HFF-Myc (cell line): ENCODE measurements at places on chromosomes 3 and 15.

GRCh38 chr3:171389491-171389890, 70.7 kb downstream of the TNIK start:
- no peak for DNase-seq

DNA sequence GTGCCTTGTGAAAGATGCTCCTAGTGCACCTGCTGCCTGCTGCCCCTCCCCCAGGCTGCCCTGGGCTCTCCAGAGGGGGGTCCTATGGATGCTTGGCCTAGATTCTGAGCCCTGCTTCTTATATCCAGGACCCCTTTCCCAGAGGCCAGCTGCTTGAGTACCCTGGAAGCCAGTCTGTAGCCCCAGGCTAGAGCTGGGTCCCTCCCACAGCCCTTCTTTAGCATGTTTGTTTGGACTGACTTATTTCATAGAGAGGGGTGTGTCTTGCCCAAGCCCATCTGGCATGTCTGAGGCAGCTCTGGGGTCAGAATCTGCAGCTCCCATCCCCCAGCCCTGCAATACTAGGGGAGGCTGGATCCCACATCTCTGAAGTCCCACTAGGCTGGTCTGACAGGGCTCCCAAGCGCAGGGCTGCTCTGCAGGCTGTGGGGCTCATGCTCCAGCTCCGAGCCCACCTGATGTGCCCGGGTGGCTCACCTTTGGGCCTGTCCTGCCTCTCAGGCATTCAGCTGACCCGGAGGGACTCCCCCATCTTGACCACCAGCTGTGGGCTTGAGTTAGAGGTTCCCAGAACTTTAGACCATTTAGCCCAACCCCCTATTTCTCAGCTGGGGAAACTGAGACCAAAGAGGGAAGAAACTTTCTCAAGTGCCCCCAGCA, 3.1 kb downstream of the CHRNB4 start:
- no peak for DNase-seq

- peak; percentile 88 for DNase-seq
Observed at GRCh38 chr3:44885618-44886017, 11.2 kb downstream of the TGM4 start.

DNA sequence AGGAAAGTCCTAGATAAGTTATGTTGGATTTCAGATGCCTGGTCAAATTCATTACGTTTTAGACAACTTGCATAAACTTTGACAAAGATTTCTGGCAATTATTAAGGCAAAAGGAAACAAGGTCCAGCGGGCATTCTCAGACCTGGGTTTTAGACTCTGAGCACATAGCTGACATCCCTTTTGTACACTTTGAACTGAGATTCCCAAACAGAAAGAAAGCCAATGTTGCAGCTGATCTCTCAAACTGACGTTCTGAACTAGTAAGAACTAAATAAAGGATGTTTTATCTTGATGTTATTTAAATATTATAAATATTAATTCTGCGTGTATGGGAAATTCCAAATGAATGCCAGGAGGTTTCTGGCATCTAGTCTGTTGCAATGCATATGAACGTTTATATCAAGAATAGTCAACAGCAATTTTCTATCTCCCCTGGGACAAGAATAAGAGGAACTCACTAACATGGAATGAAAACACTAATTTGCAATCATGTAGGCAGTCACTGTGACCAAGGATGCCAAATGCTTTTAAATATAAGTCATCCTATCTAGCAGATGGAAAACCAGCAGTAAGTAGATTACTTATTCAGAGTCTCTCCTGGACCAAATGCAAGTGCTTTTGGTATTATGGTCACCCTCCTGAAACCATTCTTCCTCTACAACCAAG, 202.1 kb downstream of the GREM1 start:
- no peak for DNase-seq

- DNase-seq: no peak
Observed at GRCh38 chr3:40717471-40717870, 192.7 kb downstream of the ZNF621 start.

DNA sequence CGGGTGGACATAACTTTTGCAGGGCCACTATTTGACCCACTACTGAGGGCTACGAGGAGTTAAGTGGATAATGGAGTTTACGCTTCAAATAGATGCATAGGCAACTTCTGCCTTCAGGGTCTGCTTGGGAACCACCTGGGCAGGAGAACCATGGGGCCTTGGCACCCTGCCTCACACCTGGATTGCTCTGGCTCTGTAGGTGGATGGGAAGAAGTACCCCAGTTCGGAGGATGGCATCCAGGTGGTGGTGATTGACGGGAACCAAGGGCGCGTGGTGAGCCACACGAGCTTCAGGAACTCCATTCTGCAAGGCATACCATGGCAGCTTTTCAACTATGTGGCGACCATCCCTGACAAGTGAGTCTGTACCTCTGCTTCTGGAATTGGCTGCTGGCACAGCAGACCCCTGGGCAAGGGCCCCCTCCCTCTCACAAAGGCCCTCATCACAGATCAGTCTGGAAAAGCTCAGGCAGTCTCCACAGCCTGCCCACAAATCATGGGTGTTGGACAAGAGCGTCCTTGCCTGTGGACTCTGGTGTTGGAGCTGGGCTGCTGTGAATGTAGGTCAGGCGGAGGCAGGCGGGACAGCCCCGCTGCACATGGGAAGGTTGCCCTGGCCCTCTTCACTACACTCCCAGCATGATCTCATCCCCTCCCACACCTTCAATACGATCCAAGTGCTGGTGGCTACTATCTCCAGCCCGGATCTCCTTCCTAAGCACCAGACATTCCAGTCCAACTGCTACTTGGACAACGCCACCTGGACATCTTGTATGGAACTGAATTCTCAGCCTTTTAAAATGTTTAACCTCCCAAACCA, 46.7 kb downstream of the MESD start:
- DNase-seq: no peak

DNA sequence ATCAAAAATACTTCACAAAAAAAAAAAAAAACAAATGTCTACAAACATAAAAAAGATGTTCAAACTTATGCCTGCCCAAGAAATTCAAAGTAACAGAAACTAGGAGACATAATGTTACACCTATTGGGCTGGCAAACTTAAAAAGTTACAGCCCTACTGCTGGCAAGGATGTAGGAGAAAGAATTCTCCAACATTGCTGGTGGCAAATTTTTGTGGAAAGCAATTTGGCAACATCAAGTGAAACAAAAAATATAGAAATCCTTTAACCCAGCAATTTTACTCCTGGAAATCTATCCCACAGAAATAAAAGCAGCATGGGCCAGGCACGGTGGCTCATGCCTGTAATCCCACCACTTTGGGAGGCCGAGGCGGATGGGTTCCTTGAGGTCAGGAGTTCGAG, 73.2 kb downstream of the STAG1 start:
- no peak for DNase-seq

GRCh38 chr3:121624147-121624899, 31.1 kb downstream of the FBXO40 start:
- DNase-seq: no peak

DNA sequence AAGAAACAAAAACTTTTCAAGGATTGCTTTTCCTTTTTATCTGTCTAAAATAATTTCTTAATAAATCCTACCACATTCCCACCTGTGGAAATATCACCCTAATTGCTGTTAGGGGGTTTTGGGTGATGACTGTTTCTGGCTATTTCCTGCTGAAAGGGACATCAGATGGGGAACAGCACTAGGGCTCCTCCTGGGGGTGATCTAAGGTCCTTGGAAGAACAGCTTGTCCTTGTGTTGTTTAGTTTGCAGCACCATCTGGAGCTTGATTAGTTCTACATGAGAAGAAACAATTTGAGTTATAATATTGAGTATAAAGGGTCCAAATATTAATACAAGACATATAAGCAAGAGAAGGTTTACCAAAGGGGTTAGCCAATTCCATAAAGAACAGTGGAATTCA, 18.7 kb downstream of the OR5H15 start:
- no peak for DNase-seq

- no peak for DNase-seq
Observed at GRCh38 chr3:127187316-127187715, 5.6 kb upstream of the PRR23E start.

DNA sequence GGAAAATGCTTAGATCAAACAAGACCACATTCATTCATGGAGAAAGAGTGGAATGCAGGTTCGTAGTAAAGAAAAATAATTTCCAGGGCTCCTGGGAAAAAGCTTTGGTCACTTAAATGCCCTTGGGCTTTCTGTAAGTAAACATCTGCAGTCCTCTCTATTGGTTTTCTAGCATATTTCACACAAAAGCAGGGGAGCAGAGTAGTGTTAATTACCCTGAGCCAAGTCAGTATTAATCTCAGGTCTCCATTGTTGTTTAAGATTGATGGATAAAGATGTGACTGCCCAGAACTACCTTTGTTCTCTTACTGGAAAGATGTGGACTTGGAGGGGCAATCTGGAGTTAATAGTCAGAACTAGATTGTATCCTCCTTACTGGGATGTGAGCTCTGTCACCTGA, 242.6 kb downstream of the PTPRG start:
- no peak for DNase-seq

- no peak for DNase-seq
Observed at GRCh38 chr3:78726545-78726944, 1041.3 kb downstream of the ROBO1 start.

DNA sequence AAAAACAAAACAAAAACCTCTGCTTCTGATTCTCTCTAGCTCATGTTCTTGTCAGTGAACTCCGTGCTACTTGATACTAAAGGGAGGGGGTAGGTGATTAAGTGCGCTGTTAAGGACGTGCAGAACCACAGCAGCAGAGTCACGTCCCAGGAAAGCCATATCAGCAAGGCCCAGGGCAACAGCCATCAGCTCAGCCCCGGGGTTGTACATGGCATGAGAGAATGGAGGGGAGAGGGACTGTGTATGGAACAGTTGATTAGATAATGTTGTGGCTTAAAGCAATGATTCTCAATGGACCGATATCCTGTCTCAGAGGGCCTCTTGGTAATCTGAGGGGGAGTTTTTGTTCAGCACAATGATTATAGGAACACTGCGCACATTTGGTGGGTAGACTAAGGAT, 27.6 kb downstream of the C2CD4A start:
- DNase-seq: no peak

DNA sequence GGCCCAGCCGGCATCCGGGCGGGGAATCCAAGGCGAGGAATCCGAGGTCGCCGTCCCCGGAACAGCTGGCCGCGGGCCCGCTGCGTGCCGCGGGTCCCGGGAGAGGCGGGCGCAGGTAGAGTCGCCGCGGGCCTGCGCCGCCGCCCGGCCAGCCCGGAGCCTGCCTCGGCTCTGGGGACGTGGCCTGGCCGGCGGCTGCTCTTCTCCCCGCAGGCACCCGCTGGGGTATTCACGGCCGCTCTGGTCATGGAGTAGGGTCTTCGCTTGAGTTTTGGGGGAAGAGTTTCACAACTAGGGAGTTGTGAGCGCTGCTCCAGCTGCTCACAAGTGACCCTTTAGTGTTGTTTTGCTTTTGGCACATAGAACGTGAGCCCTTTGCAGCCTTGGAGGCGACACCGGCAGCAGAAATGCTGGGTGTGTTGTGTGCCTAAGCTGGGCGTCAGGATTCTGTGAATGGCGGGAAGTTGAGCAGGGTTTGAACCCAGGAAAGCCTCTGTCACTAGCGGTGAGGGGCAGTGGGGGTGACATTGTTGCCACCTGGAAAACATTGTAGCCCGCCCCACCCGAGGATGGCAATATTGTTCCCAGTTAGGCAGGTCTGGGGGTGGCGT, 4.0 kb downstream of the TRIM71 start:
- DNase-seq: no peak

DNA sequence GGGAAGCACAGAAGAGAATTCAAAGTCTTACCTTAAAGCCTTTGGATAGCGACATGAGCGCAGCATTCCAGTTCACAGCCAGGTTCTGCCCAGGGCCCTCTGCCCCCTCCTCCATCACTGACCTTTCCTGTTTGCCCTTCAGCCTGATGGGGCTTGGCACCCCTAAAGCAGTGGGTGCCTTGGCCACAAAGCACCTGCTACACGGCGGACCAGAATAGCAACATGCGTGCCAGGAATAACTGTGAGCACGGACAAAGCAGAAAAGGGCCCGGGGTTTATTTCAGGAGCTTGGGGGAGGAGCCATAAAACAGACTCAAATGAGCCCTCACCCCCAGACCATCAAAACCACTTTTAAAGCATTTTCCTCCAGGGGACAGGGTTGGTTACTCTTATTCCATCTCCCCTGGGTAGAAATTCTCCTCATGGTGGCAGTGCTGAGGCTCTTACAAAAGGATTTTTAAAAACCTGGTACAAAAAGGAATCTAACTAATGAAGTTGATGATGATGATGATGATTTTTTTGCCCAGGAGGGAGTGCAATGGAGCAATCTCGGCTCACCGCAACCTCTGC, 135.4 kb downstream of the KLF13 start:
- DNase-seq: no peak

DNA sequence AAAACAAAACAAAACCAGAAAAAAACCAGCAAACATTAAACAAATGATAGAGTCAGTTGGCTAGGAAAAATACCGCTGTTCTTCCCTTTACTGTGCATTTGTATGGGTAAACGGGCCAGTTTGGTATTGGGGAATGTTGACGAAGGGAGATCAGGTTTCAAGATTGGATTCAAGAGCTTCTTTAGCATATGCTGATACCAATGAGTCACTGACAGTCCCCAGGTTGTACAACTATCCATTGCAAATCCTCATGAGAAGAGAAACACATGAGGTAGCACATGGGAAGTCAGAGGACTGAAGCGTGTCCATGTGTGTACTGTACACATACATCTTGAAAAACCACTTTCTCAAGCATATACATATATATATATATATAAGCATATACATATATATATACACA, 25.6 kb downstream of the TIGIT start:
- peak; percentile 51 for DNase-seq

- no peak for DNase-seq
Observed at GRCh38 chr3:131216330-131216729, 165.2 kb upstream of the NUDT16 start.
